ENCODE measurements at places on chromosomes 3 and 15.

GRCh38 chr15:74400915-74401757 lies 32.6 kb downstream of the SEMA7A start:
- DNase-seq, result peak; percentile 36

- DNase-seq, result no peak
Observed at GRCh38 chr3:81485444-81485865, 276.0 kb downstream of the GBE1 start.

GRCh38 chr3:20523293-20523692 lies 337.3 kb upstream of the SGO1 start:
- no peak for DNase-seq

DNA sequence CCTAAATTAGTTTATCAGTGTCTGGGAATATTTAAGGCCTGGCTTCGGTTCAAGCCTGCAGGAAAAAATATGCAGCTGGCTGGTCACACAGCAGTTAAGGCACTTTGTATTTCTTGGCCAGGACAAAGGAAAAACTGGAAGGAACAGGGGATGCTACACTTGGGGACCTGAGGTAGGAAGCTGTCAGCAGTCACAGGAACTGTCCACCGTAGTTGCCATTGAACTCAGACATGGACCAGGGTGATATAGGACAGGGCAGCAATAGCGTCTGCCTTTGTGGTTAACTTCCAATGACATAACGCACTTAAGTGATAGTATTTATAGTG lies 49.1 kb downstream of the NR1D2 start:
- DNase-seq, result no peak

- no peak for DNase-seq
Observed at GRCh38 chr3:163809540-163809993, 1268.7 kb downstream of the SI start.

- peak; percentile 45 for DNase-seq
Observed at GRCh38 chr3:100254168-100254777, 6.5 kb upstream of the TBC1D23 start.

DNA sequence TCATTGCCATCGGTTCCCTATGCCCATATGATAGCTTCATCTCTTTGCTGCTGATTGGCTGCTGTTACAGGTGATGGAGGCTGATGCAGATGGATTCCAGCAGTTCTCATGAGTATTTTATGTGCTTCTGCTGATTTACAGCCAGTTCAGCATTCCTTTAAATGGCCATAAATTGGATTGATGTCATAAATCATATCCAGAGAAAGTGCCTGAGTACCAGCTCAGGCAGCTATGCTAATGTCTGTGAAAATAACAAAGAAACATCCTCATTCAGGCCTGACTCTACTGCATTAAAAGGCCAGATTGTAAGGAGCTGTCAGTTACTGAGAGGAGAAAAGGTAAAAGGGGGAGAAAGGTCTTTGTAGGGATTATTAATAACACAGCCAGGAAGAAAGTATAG lies 756.8 kb downstream of the IGSF11 start:
- no peak for DNase-seq

- DNase-seq, result no peak
Observed at GRCh38 chr3:190811775-190812480, 50.6 kb downstream of the GMNC start.

- DNase-seq, result no peak
Observed at GRCh38 chr3:155504682-155505081, 211.2 kb upstream of the STRIT1 start.

DNA sequence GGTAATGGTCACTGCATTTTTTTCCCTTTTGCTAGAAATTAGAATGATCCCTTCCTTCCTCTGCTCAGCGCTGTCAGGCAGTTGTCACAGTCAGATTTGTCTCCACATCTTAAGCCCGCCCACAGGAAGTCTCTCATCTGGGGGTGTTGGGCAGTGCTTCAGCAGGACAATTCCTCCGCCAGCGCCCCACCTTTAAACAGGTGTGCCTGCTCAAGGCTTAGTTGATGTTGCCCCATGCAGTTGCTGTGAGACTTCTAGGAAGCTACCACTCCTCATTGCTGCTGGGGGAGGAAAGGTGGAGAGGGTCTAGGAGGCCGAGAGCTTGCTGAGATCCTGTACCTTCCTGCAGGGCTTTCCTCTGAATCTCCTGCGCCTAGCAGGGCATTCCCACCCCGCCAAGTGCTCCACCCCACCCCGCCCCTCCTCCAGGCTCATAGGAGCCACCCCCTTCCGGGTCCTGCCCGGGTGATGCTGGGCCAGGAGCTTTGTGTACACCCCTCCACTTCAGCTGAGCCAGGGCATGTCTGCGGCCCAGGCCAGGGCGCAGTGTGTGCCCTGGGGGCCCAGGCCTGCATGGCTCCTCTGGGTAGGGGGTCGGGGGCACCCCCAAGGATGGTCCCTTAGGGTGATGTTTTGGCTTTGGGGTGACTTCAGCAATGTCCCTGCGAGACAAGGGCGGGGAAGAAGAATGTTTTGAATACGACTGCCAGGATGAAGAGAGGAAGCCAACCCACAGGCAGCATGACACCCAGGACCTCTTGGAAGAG lies 68.7 kb downstream of the TRAK1 start:
- peak; percentile 39 for DNase-seq

DNA sequence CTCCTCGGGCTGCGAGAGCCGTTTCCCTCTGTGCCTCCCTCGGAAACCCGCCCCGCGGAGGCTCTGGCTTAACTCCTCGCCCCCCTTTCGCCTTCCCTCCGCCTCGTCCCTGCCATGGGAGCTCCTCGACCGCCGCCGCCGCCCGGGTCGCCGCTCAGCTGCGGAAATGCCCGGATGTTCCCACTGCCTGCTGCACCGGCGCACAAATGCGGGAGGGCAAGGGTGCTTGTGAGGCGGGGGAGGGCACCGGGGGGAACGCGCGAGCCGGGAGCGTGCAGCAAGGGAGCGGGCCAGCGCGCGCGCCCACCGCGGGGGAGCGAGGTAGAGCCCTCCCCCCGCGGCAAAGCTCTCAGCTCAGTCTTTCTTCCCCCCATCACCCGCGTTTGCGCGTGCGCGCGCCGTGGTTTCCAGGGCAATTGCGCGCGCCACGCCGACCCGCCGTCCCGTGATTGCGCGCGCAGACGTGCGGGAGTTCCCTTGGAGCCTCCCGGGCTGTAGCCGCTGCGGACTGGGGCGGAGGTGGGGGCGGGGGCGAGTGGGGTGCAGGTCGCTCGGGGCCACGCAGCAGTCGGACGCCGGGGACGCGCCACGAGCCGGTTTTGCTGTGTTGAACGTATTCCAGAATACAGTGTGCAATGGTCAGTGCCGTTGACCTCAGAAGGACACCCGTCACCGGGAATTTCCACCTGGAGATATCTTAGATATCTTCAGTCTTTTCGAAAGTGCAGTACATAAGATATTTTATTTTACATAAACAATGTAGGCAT lies at the start of gene DMXL2:
TSS of gene DMXL2 (minus strand) at position 168 of the 767 bp plus-strand sequence. CDS start 226 bp downstream, outside the sequence.
- DNase-seq, result peak; percentile 73

GRCh38 chr3:96264701-96265100 lies 549.7 kb upstream of the EPHA6 start:
- no peak for DNase-seq

GRCh38 chr3:95627293-95627692 lies 1187.1 kb upstream of the EPHA6 start:
- no peak for DNase-seq

DNA sequence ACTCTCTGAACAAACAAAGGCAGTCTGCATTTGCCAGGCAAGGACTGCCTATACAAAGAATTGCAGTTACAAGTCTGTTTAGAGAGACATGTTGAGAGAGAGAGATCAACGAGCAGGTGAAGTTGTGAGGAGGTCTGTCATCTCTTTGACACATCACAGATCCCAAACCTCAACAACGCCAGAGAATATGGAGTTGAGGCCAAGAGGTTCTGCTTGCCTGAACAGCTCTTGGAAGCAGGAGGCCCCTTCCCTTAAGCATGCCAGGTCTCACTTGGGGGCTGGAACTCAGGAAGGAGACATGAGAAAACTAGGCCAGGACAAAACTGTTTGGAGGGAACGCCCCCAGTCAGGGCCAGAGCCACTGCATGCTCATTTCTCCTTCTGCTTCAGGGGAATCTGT lies 22.3 kb upstream of the MUSTN1 start:
- DNase-seq, result no peak

- no peak for DNase-seq
Observed at GRCh38 chr15:43286074-43286473, 19.3 kb upstream of the TGM5 start.
